Neural progenitor cell (in vitro differentiated cells): ENCODE measurements at places on chromosomes 4 and X. TPM values are rescaled to one million over a fixed set of nuclear protein-coding genes. Genes with fewer than 3 reads are reported as not detected.

Gene FGF5
- not detected in 2 replicates for total RNA-seq

Gene C4orf54
- total RNA-seq, result not detected in 2 replicates

GRCh38 chr4:168264903-168265302 lies 53.6 kb downstream of the DDX60 start:
- H3K4me3 ChIP-seq, result no peak overlapping the region
- DNase-seq, result no peak
- no peaks in the 10 kb centered on the region for H3K36me3 ChIP-seq
- H3K4me1 ChIP-seq, result no peaks in the 10 kb centered on the region
- no peaks in the 10 kb centered on the region for H3K27me3 ChIP-seq
- no peak overlapping the region for H3K27ac ChIP-seq

Gene XK
- total RNA-seq, result 1.0 and 1.3 TPM in 2 replicates

DNA sequence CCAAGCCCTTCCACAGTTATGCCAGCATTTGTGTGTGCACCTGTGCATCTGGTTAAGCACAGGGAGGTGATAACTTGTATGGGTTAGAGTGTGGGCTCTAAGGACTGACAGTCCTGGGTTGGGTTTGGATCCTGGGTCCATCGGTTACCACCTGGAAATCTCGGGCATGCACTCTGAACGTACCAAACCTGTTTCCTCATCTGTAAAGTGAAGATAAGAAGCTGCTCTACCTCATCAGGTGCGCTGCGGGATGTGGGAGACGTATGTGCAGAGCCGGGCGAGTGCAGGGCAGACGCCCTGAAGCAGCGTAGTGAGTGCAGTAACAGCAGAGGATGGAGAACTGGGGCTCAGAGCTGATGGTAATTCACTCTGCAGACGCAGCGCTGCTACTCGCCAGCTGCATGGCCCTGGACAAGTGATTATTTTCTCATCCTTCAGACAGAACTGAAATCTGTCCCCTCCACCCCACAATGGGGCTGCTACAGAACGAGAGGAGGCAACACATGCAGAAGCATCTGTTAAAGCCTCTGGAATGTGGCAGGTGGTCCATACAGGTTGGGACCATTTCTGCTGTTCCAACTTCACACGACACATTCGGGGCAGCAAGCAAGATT lies 64.4 kb downstream of the HADH start:
- no peak for DNase-seq
- H3K4me3 ChIP-seq, result no peak overlapping the region
- no peaks in the 10 kb centered on the region for H3K27me3 ChIP-seq
- no peak overlapping the region for H3K27ac ChIP-seq
- H3K4me1 ChIP-seq, result no peaks in the 10 kb centered on the region

Gene IDUA
- total RNA-seq, result 0.47 and 10.7 TPM in 2 replicates
